ENCODE measurements at places on chromosomes 7 and 10.

GRCh38 chr7:87816389-87816788 is 59.8 kb downstream of the SLC25A40 start:
- DNase-seq, result peak; percentile 6

GRCh38 chr10:75838486-75838885 is 407.1 kb downstream of the LRMDA start:
- DNase-seq, result no peak

DNA sequence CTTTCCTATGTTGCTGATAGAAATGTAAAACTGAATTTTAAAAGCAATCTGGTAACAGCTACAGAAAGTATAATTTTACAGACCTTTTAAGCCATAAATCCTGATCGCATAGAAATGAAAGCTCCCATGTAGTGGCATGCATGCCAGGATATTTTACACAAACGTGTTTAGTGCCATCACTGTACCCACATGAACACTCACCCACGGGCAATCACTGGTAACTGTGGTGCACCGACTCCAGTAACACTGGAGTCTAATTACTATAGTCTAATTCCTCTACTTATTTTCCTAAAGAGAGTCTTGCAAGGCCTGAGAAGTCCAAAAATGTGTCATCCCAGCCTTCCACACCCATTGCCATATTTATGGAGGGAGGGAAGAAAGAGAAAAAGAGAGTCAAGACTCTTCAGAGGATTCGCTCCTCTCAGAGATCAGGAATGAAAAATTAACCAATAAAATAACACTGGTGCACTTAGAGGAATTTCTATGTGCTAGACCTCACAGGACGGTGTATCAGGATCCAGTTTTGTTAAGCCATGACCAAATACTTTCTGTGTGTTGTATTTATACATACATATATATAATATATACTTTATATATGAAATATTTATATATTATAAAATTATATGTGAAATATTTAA is 48.9 kb upstream of the AKR1C1 start:
- no peak for DNase-seq

DNA sequence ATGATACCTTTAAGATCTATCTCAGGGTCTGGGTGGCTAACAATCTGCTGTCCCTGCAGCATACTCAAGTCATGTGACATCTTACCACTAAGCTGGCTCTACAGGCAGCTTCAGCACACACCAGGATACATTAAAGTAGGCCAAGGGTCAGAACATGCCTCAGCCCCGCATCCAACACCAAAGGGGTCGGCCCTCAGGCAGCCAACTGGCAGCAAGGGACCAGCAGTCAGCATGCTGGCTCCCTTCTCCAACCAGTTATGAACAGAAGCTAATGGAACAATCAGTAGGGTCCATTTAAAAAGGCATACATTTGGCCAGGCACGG is 37.1 kb downstream of the FAM53B start:
- DNase-seq, result no peak

DNA sequence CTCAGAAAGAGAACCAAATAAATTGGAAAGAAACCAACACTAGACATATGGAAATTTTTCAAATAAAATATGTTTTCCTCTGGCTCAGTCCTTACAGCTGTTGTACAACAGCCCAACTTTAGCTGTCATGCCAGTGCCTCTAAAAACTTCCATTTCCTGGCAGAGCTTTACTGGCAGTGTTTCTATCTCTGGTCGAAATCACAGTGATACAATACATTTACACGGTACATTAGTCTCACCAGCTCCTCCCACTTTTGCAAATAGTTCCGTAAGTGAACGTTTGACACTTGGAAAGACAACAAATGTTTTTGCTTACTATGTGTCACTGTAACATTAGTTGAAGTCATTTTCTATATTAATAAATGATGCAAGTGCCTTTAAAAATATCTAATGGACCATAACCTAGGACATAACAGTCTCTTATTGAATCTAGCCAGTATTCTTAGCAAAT is 29.8 kb downstream of the BCAP29 start:
- DNase-seq, result no peak

- DNase-seq, result no peak
Measured at GRCh38 chr7:126411821-126412383, 840.8 kb downstream of the GRM8 start.

GRCh38 chr10:78078539-78079330 is 45.1 kb downstream of the RPS24 start:
- DNase-seq, result no peak

Measured in HL-60 (cell line).